ENCODE measurements at places on chromosomes 3 and 15.

DNA sequence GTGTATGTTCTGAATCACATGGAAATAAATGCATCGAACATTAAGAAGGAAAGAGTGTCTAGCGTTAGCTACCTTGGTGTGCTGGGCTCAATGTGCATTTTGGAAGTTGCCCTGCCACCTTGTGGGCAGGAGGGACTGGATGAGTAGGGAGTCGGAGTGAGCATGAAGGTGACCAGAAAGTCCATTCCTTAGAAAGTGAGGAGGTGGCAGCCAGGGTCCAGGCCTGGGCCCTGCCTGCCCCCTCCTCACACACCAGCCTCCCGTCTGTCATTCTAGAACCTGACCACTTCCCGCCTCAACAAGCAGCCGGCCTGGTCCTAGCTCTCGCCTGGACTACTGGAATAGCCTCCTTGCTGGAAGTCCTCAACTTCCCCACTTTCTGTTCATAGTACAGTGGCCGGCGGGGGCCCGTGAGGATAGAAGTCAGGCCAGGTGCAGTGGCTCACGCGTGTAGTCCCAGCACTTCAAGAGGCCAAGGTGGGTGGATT lies 10.2 kb upstream of the GATA2 start:
- DNase-seq, result no peak

GRCh38 chr3:33848624-33849347 lies 50.4 kb downstream of the PDCD6IP start:
- no peak for DNase-seq

GRCh38 chr15:88605189-88606069 lies 15.7 kb upstream of the AEN start:
- DNase-seq, result peak; percentile 43

GRCh38 chr3:137946356-137946973 lies 63.5 kb upstream of the CLDN18 start:
- DNase-seq, result peak; percentile 4

GRCh38 chr15:44243141-44243540 lies 45.4 kb upstream of the GOLM2 start:
- DNase-seq, result no peak

DNA sequence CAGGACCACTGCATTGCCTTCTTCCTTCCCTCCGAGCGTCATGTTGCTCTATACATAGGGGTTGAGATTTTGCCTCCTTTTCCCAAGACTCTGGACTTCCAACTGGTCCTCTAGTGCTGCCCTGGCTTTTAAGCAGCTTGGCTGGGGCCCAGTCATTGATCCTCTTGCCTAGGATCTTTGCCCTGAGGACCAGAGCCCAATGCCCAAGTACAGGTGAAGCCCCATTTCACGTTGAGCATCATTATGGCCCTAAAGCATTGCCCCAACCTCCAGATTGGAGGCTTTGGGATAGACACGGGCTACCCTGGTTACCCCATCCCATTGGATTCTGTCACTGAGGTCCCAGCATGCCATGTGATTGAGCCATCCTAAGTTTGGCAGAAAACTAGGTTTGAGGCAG lies 47.7 kb downstream of the CYP19A1 start:
- DNase-seq, result no peak

- no peak for DNase-seq
These were observed 17.6 kb downstream of the SLC6A20 start for GRCh38 chr3:45778761-45779201.

GRCh38 chr3:124981472-124981871 lies 46.9 kb upstream of the MUC13 start:
- DNase-seq, result no peak

DNA sequence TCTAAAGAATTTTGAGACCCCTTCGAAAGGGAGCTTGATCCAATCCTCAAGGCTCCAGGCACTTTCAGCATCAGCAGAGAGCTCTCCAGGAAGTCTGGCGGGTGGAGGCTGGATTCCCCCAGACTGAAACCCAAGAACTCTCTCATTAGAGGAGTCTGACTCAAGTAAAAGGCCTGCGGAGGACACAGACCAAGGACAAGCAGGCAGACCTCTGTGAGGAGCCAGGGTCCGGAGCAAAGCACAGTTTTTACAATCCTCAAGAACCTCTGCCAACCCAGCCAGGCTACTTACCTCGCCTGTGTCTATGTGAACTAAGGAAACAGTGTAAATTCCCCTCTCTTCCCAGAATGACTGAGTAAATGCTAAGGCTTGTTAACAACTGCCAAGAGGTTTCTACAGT lies 86.2 kb downstream of the FBN1 start:
- no peak for DNase-seq

DNA sequence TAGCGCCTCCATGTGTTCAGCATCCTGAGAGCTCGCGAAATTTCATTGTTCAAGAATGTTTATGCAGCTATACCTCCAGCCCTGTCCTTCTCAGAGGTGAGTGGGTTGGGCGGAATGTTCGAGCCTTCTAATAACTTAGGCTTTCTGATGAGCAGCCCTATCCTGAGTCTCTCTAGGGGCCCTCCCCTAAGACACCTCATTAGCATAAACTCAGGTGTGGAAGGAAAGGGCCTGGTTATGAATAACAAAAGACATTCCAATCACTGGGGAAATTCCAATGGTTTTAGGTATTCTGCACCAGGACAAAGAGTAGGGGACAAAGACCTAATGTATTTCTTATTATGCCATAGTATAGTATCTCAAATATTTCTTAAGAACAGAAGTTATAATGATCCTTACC lies 138.1 kb upstream of the PDZRN3 start:
- no peak for DNase-seq

DNA sequence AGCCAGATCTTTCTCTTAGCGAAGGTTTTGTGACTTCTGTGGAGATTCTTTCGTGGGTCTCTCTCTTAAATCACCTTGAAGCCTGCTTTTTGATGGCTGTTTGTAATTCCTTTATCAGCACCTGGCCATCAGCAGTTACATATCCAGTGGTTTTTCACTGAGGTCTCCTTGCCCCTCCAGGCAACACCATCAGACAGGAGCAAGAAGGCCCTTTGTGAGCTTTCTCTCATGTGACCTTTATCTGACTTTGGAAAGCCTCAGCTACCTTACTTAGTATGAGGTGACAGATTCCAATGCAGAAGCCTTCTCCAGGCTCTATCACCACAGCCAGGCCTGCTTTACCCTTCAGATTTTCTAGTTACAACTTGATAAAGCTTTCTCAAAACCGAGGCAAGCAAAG lies 30.0 kb upstream of the P3H2 start:
- no peak for DNase-seq

- DNase-seq, result no peak
These were observed 1292.6 kb downstream of the SI start for GRCh38 chr3:163785693-163786092.

GRCh38 chr3:71063773-71064290 lies 519.7 kb downstream of the FOXP1 start:
- DNase-seq, result peak; percentile 20

GRCh38 chr3:4360817-4361216 lies 57.6 kb downstream of the SETMAR start:
- DNase-seq, result no peak

GRCh38 chr3:39158148-39158715 lies 4.8 kb upstream of the CSRNP1 start:
- DNase-seq, result no peak

- no peak for DNase-seq
These were observed 7.0 kb downstream of the ADIPOQ start for GRCh38 chr3:186849374-186849975.

DNA sequence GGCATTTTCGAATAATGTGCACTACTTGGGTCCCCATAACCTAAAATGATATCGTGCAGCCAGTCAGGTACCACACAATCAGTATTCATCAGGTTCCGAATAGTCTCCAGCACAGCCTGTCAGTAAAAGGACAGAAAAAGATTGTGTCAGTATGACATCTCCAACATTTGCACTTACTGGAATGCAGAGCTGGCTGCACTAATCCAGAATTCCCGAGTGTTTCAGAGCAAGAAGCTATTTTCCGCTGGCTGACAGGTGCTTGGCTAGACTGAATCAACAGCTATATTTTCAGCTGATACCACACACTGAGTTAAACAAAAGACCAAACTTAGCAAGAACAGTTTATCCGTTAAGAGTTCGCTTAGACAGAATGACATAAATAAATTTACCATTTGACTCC lies 68.8 kb downstream of the AQR start:
- no peak for DNase-seq

GRCh38 chr15:65982627-65983322 lies 113.5 kb downstream of the RAB11A start:
- DNase-seq, result no peak

GRCh38 chr3:155270485-155271342 lies 22.8 kb downstream of the STRIT1 start:
- no peak for DNase-seq

GRCh38 chr3:154307363-154307762 lies 16.9 kb downstream of the DHX36 start:
- no peak for DNase-seq

GRCh38 chr3:160400030-160400701 lies 716 bp downstream of the SMC4 start:
- peak; percentile 16 for DNase-seq

GRCh38 chr3:23377928-23378672 lies 175.0 kb downstream of the UBE2E2 start:
- no peak for DNase-seq

GRCh38 chr3:160378331-160379109 lies 20.5 kb downstream of the IFT80 start:
- DNase-seq, result no peak

GRCh38 chr3:66036586-66037148 lies 2.1 kb downstream of the MAGI1 start:
- DNase-seq, result no peak

DNA sequence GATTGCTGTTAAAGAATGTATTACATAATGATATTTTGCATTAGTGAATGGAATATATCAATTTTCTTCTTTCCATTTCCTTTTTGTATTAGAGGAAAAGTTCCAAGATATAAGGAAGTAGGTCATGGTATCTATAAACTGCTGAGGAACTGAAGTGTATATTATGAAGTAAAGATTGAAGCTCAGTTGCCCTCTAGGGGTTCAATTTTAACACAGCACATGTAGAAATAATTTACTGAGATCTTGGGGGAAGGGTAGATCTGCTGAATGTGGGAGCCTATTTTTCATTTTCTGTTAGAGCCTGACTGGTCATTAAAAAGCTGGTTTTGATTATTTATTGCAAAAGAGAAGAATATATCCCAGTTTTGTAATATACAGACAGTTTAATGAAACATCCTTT lies 45.2 kb downstream of the CMC1 start:
- DNase-seq, result no peak

DNA sequence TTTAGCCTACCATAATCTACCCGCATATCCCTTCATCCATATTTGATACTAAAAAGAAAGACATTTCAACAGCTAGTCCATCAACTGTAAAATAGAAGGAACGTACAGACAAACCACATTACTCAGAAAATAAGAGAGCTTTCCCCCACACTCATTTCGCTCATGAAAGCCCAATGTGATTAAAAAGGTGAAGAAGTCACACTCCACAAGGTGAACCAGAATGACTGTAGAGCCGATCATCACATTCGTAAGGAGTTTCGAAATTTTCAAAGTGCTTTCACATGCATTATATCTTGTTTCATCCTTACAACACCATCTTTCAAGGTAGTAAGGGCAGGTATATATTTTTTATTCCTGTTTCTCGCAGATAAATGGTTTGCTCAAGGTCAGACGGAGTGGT lies 225.3 kb downstream of the FOXP1 start:
- DNase-seq, result no peak

DNA sequence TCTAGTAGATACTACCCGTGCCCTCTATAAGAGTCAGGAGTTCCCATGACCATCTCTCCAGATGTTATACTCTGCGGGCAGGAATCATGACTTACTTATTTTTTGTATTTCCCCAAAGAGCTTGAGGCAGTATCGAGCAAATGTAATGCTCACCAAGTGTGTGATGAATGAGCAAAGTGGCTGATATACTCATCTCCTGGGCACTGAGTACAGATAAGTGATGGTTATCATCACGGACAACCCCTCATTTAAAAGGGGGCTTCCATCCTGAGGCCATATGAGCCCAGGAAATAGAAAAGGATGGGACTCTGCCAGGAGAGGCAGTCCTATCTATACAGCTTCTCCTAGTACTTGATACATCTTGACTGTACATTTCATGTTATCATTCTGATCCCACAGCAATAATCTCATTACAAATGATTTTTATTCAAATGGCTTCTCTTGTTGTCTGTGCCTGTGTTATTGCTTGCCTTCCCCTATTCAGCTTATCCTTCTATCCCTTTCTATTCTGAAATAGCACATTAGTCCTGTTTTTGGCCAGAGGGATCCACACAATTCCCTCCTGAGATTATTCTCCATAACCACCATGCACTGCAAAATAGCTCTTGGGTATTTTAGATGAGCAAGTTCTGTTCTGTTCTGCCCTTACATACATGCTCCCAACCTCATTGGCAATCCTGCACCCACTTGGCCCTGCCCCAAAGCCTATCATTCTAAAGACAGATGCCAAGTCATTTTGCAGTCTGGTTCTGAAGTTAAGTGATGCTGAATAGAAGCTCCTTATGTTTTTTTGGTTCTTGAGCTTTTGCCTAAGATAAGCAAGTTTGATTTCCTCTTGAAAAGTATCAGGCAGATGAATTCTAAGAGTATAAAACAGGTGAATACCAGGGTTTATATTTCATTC lies 48.0 kb upstream of the MRPL3 start:
- no peak for DNase-seq

DNA sequence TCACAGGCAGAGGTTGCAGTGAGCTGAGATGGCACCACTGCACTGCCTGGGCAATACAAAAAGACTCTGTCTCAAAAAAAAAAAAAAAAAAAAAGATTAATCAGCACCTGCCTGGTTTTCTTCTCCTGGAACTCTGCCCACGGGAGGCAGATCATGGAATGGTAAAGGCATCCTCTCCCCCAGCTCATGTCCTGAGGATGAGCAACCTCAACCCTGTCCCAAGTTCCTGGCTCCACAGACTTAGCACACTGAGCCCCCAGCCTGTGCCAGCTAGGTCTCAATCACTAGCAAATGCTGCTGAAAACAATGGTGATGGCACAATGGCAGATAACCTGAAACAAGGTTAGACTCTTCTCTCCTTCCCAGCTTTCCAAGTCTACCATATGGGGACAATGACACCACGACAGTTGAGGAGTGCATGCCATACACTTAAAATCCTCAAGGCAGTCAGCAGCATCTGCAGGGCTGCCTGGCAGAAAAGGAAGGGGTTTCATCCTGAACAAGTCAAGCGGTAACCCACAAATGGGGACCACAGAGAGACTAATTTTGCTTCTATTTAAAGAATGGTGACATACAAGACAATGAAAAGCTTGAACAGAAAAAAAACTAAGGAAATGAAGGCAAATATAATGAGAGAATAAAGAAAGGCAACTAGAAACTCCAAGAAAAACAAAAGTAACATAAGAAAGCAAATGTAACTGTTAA lies 4.8 kb downstream of the CLN6 start:
- DNase-seq, result no peak

DNA sequence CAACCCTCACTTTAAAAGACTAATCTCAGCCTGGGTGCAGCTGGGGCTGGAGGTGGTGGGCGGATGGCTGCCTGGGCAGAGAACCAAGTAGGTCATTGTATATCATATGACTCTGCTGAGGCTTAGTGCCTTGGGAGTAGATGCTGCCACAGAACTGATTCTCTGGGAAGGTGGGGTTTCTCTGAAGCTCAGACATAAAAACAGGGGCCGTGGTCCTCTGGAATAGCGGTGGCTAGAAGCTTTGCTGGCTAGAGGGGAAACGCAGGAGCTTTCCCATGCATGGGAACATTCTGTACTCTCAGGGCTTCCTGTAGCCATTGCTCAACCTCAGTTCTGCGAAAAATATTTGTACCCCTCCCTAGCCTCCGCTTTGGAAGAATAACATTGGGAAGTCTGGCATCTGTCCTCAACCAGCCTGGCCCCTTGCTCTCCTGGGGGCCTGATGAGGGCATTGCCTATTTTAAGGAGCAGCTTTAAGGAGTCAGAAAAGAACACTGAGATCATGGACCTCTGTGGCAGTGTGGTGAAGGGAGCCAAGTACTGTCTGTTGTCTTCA lies 14.7 kb downstream of the TIMP4 start:
- DNase-seq, result no peak
